Breast epithelium (tissue), 4 donors: ENCODE measurements at places on chromosomes 12 and 14.

DNA sequence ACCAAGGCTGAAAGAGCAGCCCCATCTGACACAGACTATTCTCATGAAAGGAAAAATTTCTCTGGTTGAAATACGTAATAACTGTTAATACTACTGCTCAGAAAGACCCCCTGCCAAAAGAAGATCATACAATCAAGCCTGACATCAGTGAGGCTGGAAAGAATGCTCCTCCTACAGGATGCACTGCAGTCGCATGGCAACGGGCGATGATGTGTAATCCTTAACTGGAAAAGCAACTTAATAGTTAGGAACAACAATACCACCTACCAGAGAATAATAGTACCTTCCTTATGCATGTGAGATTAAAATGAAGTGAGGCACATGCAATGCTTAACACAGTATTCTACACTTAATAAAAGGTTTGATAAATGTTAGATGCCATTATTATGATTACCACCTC lies 1.2 kb upstream of the GOLGA5 start:
- DNase-seq = no peak

DNA sequence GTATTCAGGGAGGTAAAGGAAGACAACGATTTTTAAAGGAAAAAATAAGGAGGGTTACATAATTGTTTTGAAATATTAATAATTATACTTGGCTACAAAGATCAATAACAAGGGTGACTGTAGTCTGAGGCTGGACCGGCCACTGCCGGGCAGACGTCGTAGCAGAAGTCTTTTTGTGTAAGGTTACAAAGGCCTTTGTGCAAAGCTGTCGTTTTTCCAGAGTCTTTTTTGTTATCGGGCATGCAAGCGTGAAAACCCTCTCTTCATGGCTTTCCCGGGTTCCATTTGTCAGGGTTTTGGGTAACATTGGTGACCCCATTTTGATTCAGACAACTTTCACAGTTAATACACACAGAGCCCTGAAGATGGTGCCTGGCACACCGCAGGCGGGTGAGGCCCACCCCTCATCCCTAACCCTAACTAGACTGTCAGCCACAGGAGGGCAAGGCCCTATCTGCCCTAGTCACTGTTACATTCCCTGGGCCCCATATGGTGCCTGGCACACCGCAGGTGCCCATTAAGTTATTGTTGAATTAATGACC lies 31.3 kb downstream of the RILPL1 start:
- no peak for DNase-seq

GRCh38 chr14:79567306-79567705 lies 644.0 kb downstream of the DIO2 start:
- no peak for DNase-seq

GRCh38 chr12:104641862-104642261 lies 185.1 kb downstream of the CHST11 start:
- no peak for DNase-seq

- no peak for DNase-seq
Measured at GRCh38 chr12:92362785-92363184, 217.1 kb upstream of the BTG1 start.

- DNase-seq = no peak
Measured at GRCh38 chr12:64876388-64877071, 52.1 kb downstream of the TBC1D30 start.

GRCh38 chr14:67267576-67268328 lies 26.5 kb downstream of the PALS1 start:
- DNase-seq = no peak

DNA sequence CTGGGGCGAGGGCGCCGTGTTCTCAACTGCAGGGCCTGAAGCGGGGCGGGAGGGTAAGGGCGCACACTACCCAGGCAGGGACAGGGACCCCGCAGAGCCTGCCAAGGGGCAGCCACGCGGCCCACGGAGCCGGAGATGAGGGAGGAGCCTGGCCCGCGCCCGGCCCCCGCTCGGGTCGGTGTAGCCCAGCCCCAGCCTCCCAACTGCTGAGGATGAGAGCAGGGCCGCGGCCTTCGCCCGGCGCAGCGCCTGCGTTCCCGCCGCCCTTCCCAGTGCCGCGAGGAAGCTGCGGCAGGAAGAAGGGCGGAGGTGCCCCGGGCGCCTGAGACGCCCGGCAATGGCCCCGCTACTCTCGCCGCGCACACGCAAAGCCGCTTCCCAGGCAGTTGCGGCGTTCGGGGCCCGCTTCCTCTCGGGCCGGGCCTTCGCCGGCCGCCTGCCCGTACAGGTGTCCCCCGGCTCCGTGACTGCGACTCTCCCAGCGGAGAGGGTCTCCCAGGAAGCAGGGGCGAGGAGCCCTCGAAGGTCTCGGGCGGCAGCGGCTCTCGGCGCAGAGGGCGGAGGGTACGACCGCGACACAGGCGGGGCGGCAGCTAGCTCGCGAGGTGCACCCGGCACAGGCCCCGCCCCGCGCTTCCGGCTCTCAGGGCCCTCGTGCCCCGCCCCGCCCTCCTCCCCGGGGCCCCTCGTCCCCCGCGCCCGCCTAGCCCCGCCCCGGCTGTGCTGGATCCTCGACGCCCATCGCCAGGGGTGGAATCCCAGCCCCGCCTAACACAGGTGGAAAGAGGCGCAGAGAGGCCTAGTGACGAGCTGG lies 24.8 kb upstream of the YY1 start:
- peak; percentile 94 for DNase-seq

DNA sequence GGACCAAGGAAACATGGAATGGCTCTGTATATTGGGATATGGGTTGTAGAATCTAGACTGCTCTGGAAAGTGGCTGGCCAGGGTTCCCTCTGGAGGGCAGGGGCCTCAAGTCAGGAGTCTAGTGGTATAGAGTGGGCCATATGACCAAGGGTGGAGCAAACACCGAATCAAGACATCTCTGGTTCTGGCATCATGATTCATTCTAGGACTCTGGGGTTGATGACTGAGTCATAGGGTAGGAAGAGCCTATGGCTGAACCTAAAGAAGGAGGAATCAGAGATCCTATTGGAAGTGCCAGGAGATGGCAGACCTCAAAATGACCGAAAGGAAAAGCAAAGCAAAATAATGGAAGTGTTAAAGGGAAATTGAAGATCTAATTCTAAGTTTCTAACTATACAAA lies 356.4 kb upstream of the PRICKLE1 start:
- DNase-seq = no peak

- no peak for DNase-seq
Measured at GRCh38 chr14:73725116-73726024, 11.2 kb upstream of the PNMA1 start.

DNA sequence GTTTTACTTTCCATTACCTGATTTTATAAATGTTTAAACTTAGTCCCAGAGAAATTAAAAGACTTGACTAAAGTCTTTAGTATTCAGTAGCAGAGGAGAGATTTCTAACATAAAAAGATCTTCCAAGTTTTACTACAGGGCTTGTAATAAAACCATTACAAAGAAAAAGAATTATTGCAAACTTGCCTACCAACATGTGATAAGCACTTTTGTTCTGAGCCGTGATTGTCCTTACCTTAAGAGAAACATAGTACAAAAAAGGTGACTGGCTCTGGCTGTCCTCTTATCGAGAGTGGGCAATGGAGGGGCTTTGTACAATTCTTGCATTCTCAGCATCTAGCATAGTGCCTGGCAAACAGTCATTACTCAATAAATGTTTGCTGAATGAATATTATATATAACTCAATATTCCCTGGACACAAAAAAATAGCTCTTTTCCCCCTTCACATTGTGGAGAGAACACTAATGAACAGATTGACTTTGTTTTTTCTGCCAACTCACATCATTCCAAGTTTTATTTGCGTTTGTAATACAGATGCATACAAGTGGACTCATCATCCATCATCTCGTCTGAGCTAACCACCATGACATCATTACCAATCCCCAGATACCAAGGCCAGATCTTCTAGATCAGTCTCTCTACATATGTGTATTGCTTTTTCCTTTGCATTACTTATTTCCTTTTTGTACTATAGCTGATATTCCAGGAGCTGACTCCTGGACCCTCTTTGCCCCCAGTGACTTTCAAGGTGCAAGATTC lies 192.8 kb upstream of the EEA1 start:
- DNase-seq = no peak

GRCh38 chr12:122825773-122826724 lies 9.2 kb upstream of the HIP1R start:
- DNase-seq = no peak
